Right ventricle myocardium superior (tissue), 1 donor: ENCODE measurements at places on chromosomes 4 and X. TPM values are rescaled to one million over a fixed set of nuclear protein-coding genes. Genes with fewer than 3 reads are reported as not detected.

Gene RPS6KA6
- 0.54 TPM for total RNA-seq

Gene CCKAR
- not detected for total RNA-seq

Gene NMU
- not detected for total RNA-seq

Gene TKTL2
- total RNA-seq: not detected

Gene EDNRA
- 3.7 TPM for total RNA-seq

Gene GUCY1B1
- 25.1 TPM for total RNA-seq

Gene RTL3
- total RNA-seq: 0.08 TPM

Gene KLF8
- total RNA-seq: 3.2 TPM

Gene NSUN7
- 1.5 TPM for total RNA-seq

Gene PAGE1
- total RNA-seq: not detected

Gene PCYT1B
- total RNA-seq: not detected

Gene TMSB15C
- total RNA-seq: 0.48 TPM

Gene GPR101
- total RNA-seq: not detected

DNA sequence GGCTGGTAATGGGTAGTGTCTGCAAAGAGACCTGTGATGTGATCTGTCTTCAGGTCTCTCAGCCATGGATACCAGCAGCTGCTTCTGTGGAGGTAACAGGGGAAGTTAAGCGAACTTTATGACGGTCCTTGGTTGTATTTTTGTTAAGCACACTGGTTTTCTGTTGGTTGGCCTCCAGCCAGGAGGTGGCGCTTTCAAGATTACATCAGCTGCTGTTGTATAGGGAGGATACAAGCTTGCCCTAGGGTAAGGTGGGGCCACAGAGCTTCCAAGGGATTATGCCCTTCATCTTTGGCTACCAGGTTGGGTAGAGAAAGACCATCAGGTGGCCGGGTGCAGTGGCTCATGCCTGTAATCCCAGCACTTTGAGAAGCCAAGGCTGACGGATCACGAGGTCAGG, 834.2 kb upstream of the GALNTL6 start:
- no peak for DNase-seq

GRCh38 chrX:129773649-129774458, 5.9 kb upstream of the SASH3 start:
- DNase-seq: no peak

DNA sequence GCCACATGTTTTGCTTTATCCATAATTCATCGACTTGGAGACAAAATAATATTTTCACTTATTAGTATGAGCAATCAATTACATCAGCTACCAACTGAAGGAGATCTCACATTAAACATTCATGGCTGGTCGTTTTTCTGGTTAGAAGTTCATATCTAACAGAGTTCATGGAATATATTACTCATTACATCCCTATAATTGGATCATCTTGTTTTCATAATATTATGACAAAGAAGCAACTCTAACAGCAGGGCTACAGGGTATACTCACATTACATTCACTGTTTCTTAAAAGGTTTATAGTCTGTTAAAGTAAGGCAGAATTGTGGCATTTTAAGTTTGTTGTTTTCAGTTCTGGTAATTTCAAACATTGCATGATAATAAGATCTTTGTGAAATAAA, 33.0 kb downstream of the GSTCD start:
- DNase-seq: no peak

- DNase-seq: no peak
Measured at GRCh38 chrX:143768976-143769375, 48.4 kb upstream of the SPANXN2 start.

DNA sequence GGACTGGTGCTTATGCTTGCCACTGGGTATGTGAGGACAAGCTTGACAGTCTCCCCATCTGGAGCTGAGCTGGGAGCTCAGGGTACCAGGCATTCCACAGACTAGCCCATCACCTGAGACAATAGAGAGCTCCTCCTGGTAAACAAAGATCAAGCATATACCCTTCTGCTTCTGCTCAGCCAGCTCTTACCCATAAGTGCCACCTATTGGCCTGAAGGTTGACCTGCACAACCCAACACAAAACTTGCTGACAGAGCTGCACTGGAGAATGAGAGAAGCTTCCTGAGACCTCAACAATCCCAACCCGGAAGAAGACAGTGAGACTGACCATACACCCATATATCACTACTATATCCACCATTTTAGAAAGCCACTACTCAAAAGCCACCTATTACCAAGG, 1049.2 kb upstream of the INTU start:
- no peak for DNase-seq

GRCh38 chrX:103197721-103198306, 17.1 kb upstream of the BEX4 start:
- no peak for DNase-seq

DNA sequence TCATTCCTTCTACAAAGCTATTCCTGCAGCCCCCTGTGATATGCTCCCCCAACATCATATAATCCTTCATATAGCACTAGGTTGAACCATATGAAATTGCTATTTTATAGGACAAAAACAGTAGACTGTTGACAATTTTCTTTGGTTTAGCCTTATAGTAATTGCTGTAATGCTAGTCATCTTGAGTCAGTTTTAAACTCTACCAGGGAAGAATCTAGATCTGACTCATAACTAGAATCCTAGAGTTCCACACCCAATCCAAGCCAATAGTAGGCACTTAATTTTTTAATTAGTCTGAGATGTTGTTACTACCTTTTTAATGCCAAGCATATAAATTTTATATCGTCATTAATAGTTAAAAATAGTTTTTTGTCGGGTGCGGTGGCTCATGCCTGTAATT, 136.8 kb downstream of the CHRNA9 start:
- DNase-seq: no peak

GRCh38 chr4:8291036-8291682, 21.6 kb downstream of the HTRA3 start:
- peak; percentile 27 for DNase-seq

GRCh38 chrX:67523002-67523681, 20.7 kb upstream of the AR start:
- DNase-seq: no peak

DNA sequence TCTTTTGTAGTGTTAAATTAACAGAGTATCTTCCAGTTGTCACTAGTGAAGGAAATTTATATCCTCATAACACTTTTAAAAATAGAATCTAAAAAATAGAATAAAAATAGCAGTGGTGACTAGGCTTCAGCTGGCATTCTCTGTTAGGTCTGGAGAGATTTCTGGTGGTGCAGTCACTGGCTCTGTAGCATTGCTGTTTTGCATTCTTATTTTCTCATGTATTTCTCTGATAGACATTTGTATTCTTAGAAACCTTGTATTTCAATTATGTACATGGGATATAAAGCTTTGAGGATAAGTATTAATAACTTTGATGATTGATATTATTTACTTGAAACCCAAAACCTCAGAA, 87.6 kb downstream of the TMEM131L start:
- no peak for DNase-seq

DNA sequence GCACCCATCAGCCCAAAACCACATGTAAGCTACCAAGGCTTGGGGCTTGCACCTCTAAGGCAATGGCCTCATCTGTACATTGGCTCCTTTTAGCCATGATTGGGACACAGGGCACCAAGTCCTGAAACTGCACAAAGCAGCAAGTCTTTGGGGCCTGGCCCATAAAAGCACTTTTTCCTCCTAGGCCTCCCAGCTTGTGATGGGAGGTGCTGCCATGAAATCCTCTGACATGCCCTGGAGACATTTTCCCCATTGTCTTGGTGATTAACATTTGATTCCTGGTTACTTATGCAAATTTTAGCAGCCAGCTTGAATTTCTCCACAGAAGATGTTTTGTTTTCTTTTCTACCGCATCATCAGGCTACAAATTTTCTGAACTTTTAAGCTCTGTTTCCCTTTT, 58.5 kb upstream of the PABPC4L start:
- DNase-seq: no peak

GRCh38 chrX:69321789-69322188, 156.5 kb upstream of the PJA1 start:
- no peak for DNase-seq

- DNase-seq: no peak
Measured at GRCh38 chr4:169815606-169816005, 57.9 kb upstream of the HPF1 start.

DNA sequence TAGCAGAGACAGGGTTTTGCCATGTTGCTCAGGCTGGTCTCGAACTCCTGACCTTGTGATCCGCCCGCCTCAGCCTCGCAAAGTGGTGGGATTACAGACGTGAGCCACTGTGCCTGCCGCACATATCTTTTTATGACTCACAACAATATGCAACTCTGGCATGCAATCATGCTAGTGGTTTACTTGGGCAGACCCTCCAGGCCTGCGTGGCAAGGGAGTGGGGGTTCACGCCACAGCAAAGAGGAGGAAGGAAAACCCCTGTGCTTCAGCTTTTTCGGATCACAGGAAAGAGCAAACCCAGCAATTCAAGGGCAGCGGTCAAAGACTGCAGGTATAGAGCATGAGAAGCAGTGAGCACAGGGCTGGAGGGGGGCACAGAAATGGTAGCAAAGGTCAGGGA, 48.3 kb upstream of the CD99 start:
- DNase-seq: no peak

GRCh38 chr4:5691491-5692132, 16.7 kb downstream of the EVC2 start:
- no peak for DNase-seq

- no peak for DNase-seq
Measured at GRCh38 chr4:145435646-145436045, 46.0 kb upstream of the SMAD1 start.

- DNase-seq: no peak
Measured at GRCh38 chrX:126719208-126719607, 100.3 kb upstream of the PRR32 start.

- no peak for DNase-seq
Measured at GRCh38 chr4:89994176-89994873, 99.7 kb downstream of the MMRN1 start.

DNA sequence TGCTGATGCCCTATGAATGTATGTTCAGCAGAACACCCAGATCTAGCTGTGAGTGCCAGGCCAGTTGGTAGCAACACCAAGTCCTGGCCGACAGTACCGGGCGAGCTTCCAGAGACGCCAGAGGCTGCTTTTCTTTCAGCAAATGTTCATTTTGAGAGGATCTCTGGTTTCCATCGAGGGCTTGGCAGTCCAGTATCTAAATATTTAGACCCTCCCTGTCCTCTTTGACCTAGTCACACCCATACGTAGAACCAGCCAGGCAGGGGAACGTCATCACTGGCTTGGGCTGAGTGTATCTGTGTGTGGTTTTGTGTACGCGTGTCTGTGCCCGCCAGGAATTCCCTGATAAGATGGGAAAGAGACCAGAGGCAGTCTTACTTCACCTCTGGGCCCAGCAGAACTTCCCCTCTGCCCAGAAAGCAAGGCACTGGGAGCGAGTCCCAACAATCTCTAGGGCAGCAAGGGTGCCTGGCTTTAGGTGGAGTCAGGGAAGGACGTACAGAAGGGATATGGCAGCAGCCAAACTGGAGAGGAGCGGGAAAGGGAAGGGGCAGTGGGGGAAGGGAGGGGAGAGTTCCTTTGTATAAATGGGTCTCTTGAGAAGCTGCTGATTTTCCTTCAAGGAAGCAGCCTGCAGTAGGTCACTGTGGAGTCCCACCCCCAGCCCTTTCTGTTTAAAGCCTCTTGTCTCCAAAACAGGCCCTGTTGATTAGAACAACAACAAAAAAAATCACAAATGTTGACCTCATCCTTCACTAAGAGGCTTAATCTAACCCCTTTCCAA, 15.0 kb upstream of the ELF4 start:
- DNase-seq: peak; percentile 78

DNA sequence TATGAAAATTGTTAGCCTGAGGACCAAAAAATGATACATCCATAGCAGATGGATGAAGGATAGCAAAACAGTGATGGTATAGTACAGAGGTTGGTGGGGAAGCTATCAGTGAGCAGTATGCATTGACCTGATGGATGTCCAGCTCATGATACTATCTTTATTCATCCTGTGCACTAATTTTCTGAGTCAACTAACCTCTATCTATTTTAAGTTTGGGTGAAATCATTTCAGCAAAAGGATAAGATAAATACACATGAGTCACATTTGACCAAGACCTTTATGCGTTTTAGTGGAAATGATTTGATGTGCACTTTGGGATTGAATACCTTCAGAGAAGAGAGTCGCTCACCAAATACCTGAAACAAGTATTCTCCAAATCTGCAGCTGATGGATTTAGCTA, 351.0 kb upstream of the NR3C2 start:
- DNase-seq: no peak

DNA sequence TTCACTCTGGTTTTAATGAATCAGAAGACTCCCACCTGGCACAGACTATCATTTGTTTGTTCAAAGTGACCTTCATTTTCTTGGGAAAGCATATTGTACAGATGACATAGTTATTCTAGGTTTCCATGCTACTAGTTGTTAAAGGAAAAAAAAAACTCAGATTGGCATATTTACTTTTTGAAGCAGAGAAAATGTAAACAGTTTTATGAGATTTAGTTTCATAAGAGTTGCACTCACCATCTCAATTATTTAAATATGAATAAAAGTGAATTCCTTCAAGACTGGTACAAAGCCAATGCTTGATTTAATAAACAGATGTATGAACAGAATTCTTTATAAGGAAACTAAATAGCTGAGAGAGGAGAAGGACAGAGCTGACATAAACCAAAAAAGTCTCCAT, 280.3 kb upstream of the UGT8 start:
- DNase-seq: no peak

DNA sequence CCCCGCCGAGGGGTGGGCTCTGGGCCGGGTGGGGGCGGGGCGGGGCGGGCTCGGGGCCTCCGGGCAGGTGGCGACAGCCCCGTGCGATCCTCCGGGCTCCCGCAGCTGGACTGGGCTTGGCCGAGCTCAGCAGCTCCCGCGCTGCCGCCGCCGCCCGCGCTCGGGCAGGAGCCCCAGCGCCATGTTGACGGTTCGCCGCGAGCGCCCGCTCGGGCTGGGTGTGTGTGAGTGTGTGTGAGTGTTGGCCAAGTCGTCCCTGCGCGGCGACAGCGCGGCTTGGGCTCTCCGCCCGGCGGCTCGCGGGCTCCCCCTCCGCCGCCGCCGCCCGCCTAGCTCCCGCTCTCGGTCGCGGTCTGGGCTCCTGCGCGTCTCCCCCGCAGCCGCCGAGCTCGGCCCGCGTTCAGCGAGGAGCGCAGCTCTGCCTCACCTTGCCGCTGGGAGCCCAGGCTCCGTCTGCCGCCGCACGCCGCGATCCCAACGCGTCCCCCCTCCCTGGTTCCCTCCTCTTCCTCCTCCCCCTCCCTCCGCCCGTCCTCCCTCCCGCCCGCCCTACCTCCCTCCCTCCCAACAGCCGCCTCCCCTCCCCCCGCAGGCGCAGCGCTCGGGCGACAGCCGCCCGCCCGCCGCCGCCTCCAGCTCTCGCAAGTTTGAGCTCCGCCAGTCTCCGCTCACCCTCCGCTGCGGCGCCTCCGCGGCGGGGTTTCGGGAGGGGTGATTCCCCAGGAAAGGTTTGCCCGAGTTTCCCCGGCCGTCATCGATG, at the start of gene BCOR:
BCOR (minus strand) TSS at position 455 of the 760 bp plus-strand sequence. CDS start 20,029 bp downstream, outside the sequence.
- DNase-seq: peak; percentile 79

GRCh38 chr4:56630876-56631666, 50.0 kb downstream of the HOPX start:
- no peak for DNase-seq
